ENCODE measurements at places on chromosomes 4 and X. TPM values are rescaled to one million over a fixed set of nuclear protein-coding genes. Genes with fewer than 3 reads are reported as not detected.

DNA sequence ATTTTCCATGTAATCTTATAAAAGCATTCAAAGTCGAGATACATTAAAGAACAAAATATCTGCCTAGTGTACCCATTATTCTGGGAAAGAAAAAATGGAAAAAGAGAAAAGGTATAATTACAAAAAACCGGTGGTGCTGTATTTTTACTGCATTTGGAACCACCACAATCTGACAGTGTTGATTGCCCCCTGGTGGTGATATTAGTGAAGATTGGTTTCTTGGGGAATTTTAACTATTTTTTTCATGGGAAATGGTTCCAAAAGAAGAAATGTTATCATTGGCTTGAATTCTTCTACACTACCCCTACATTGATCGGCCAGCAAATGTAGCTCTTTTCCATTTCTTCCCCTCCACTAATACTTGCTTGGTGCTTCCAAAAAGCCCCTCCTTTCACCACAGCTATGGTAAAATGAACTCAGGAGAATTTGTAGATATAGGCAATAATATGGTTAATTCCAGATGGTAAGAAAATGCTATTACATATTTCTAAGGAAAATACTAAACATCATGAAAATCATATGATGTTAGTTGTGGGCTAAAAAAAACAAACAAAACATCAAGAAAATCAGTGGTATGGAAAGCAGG lies 50.0 kb downstream of the COX18 start:
- H3K4me1 ChIP-seq = peaks cover 9% of the 10 kb centered on the region
- no peaks in the 10 kb centered on the region for H3K36me3 ChIP-seq
- DNase-seq = no peak
- H3K4me3 ChIP-seq = no peak overlapping the region

DNA sequence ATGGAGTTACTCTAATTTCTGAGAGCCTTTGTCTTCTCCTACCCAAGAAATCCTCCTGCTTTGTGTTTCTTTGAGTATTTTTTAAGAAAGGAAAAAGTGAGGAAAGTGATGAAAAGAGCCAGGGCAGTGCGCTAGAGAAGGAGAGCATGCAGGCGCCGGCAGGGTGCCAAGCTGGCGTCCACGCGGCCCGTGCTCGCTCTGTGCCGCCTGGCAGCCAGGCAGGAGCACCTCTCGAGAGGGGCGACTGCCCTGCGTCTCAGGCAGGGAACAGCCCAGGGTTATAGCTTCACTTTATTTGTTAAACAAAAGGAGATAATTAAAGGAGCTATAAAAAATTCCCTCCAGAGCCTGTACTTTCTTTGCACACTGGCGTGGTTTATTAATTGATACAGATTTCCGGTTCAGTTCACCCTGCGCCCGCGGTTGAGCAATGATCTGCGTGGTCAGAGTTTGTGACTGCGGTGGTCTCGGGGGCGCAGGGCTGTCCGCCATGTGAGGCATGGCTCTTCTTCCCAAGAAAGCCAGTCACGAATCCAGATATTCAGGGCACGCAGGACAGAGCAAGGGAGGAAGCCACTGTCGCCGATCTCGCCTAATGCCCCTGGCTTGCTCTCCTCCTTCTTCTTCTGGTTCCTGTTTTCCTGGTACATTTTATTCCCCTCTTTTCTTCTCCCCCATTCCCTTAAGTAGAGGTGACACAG lies 110.8 kb upstream of the PAQR3 start:
- DNase-seq = no peak
- H3K27me3 ChIP-seq = peaks cover 9% of the 10 kb centered on the region
- no peak overlapping the region for H3K27ac ChIP-seq
- H3K4me3 ChIP-seq = no peak overlapping the region
- H3K4me1 ChIP-seq = no peaks in the 10 kb centered on the region

DNA sequence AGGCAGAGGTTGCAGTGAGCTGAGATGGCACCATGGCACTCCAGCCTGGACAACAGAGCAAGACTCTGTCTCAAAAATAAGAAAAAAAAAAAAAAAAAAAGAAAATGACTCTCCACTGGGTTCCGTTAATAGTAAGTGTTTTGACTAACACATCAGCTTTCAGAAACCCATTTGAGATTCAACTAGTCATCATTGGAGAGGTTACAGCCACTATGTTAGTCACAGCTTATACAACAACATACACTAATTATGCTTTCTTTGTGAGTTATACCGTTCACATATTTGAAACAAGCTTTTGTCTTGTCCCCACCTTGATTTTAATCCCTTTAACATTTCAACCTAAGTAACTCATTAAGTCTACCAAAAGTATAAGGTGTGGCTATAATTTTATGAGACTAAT lies 48.2 kb downstream of the HADH start:
- no peaks in the 10 kb centered on the region for H3K4me1 ChIP-seq
- H3K4me3 ChIP-seq = no peak overlapping the region
- H3K36me3 ChIP-seq = peaks cover 11% of the 10 kb centered on the region
- H3K27ac ChIP-seq = no peak overlapping the region
- no peaks in the 10 kb centered on the region for H3K27me3 ChIP-seq

DNA sequence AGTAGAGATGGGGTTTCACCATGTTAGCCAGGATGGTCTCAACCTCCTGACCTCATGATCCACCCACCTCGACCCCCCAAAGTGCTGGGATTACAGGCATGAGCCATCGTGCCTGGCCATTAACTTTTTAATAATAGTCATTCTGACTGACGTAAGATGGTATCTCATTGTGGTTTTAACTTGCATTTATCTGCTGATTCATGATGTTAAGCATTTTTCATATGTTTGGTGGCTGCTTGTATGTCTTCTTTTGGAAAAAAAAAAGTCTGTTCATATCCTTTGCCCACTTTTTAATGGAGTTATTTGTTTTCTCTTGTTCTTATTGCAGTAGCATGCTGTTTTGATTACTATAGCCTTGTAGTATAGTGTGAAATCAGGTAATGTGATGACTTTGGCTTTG lies 45.8 kb downstream of the ANXA10 start:
- H3K27me3 ChIP-seq = peaks cover 17% of the 10 kb centered on the region
- DNase-seq = no peak
- no peak overlapping the region for H3K27ac ChIP-seq
- H3K4me3 ChIP-seq = no peak overlapping the region
- H3K4me1 ChIP-seq = peaks cover 6% of the 10 kb centered on the region

DNA sequence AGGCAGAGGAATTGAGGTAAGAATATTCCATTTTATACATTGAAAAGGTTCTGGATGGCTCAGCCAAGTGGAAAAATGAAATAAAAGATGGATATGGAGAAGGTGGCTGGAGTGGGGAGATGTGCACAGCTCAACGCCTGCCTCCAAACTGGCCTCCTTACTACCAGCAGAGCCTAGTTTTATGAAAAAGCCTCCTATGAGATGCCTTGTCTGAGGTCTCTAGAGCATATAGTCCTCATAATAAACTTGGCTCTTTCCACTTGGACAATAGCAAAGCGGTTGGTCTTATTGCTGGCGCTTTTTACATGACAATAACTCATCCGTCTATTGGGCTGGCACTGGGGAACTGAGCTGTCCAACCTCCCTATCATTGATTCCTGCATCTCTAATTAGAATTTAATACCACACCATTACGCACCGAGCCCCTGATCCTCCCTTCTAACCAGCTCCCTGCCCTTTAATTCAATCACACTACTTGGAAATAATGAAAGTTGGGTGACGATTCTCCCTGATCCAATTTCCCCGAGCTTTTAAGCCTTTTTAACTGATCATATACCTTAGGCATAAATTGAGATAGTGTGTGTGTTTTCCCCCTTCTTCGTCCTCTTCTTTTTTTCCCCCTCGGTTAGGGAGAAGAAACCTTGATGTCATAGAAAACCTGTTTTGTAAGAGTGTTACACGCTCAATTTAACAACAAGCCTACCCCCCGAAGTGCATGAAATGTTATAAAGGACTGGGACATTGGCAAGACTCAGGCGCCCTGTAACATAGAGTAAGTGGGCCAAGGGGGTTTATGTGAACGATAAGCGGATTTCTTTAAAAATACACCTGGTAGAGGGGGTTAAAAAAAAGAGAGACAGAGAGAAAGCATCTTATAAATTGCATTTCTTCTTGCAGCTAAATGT lies at the start of gene PHOX2B:
TSS of gene PHOX2B (minus strand) at position 155 of the 905 bp plus-strand sequence. CDS start at position 40, 115 bp downstream.
- no peak within 1 kb of the TSS for H3K4me3 ChIP-seq
- no peak for DNase-seq
- H3K27me3 ChIP-seq = peaks cover 90% of the 10 kb centered on the region
- no peak within 1 kb of the TSS for H3K27ac ChIP-seq

- no peak for DNase-seq
- peaks cover 5% of the 10 kb centered on the region for H3K4me1 ChIP-seq
- H3K27me3 ChIP-seq = no peaks in the 10 kb centered on the region
- no peak overlapping the region for H3K27ac ChIP-seq
- no peak overlapping the region for H3K4me3 ChIP-seq
Observed at GRCh38 chr4:89492581-89493071, 185.0 kb upstream of the GPRIN3 start.

GRCh38 chrX:149908308-149908707 lies 21.1 kb upstream of the HSFX4 start:
- H3K4me3 ChIP-seq = no peak overlapping the region
- H3K27ac ChIP-seq = no peak overlapping the region
- peaks cover 12% of the 10 kb centered on the region for H3K27me3 ChIP-seq
- peaks cover 7% of the 10 kb centered on the region for H3K4me1 ChIP-seq
- H3K36me3 ChIP-seq = no peaks in the 10 kb centered on the region

- H3K27me3 ChIP-seq = peaks cover 21% of the 10 kb centered on the region
- no peak overlapping the region for H3K4me3 ChIP-seq
- H3K36me3 ChIP-seq = no peaks in the 10 kb centered on the region
- no peak for DNase-seq
- peaks cover 5% of the 10 kb centered on the region for H3K4me1 ChIP-seq
Observed at GRCh38 chrX:3963980-3964379, 250.5 kb upstream of the PRKX start.

GRCh38 chr4:73066928-73067327 lies 2.6 kb downstream of the COX18 start:
- H3K36me3 ChIP-seq = peaks cover 24% of the 10 kb centered on the region
- peaks cover 24% of the 10 kb centered on the region for H3K4me1 ChIP-seq
- no peak overlapping the region for H3K27ac ChIP-seq
- DNase-seq = no peak

DNA sequence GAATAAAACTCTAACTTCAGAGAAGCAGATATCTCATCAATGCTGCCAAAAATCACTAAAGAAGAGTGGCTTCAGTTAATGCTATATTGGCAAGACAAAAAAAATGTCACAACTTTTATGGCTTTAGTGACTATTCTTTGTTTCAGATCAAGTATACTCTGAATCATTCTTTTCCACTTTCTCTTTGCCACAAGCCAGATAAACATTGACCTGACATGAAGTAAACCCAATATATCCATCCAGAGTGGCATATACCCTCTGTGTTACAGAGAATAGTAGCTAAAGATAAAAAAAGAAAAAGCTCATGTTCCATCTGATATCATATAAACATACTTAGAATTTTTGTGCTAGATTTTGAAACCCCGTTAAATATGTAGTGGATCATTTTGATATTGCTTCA lies 206.7 kb upstream of the CNKSR2 start:
- H3K4me3 ChIP-seq = no peak overlapping the region
- no peak overlapping the region for H3K27ac ChIP-seq
- DNase-seq = no peak
- H3K4me1 ChIP-seq = peaks cover 9% of the 10 kb centered on the region

DNA sequence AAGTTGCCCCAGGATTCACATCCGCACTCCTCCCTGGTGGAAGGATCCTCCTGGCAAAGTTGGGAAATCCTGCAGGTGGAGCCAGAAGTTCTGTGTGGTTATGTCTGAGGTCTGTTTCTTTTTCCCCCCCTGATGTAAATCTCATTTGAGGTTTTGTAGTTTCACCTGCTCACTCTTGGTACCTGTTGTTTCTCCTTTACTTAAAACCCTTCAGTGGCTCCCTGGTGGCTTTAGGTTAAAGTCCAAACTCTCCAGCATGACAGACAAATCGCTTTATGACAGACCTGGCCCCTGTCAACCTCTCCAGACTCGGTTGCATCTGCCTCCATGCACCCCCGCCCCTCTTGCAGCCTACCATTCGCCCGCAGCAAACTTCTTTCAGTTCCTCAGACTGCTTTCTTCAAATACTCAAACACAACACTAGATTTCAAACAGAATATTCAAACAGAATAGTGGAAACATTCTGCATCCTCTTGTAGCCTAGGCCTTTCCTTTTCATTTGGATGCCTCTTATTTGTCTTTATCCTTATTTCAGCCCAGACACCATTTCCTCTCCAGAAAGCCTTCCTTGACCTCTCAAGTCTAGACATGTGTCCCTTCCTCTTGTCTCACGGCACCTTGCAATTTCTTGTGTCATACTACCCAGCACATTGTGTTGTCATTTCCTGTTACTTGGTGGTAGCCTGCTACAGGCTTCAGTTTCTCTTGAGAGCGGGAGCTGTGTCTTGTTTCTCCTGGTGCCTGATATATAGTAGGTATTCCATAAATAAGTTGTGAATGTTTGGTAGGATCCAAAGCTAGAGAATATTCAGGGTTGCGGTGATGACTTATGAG lies 24.8 kb downstream of the IL13RA1 start:
- no peak overlapping the region for H3K27ac ChIP-seq
- DNase-seq = no peak
- no peak overlapping the region for H3K4me3 ChIP-seq
- H3K4me1 ChIP-seq = peaks cover 5% of the 10 kb centered on the region

DNA sequence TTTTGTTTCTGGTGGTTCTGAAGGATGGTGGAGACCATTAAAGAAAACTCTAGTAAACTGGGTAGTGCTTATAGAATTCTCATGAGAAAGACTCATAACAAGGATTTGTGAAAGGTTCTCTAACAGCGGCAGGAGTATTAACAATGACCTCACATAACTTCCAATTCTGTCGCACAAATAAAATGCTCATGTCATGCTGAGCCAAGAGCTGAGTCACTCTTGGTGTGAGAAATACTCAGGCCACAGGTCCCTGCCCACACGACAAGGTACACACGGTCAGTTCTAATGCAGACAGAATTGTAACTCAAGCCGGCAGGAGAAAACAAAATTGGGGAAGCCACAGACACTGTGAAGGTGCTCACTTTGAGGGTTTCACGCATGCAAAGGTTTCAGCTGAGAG lies 34.4 kb upstream of the C4orf50 start:
- DNase-seq = no peak
- no peaks in the 10 kb centered on the region for H3K4me1 ChIP-seq
- no peaks in the 10 kb centered on the region for H3K36me3 ChIP-seq
- no peak overlapping the region for H3K27ac ChIP-seq
- peaks cover 13% of the 10 kb centered on the region for H3K27me3 ChIP-seq

- no peak for DNase-seq
- H3K4me3 ChIP-seq = no peak overlapping the region
- H3K27me3 ChIP-seq = peaks cover 2% of the 10 kb centered on the region
- H3K27ac ChIP-seq = no peak overlapping the region
- no peaks in the 10 kb centered on the region for H3K36me3 ChIP-seq
- H3K4me1 ChIP-seq = no peaks in the 10 kb centered on the region
Observed at GRCh38 chrX:54415534-54416350, 24.5 kb upstream of the TSR2 start.

- no peaks in the 10 kb centered on the region for H3K36me3 ChIP-seq
- H3K27me3 ChIP-seq = no peaks in the 10 kb centered on the region
- H3K27ac ChIP-seq = no peak overlapping the region
- DNase-seq = no peak
Observed at GRCh38 chr4:112552668-112553067, 36.7 kb upstream of the NEUROG2 start.

Gene ARMCX4
- total RNA-seq = 16.8 TPM

Gene SMR3B
- not detected for total RNA-seq

Gene KLF8
- total RNA-seq = 0.18 TPM

Gene MAGEA2
- total RNA-seq = not detected

Gene GC
- not detected for total RNA-seq

Gene SLC25A53
- 4.1 TPM for total RNA-seq

Gene PHOX2B
- not detected for total RNA-seq

Data from osteocyte (in vitro differentiated cells).